H9 (cell line): ENCODE measurements at places on chromosomes 5 and 9.

GRCh38 chr5:155765715-155766114, 561.2 kb upstream of the SGCD start:
- H3K4me3 ChIP-seq = no peak overlapping the region
- DNase-seq = no peak
- H3K4me1 ChIP-seq = no peaks in the 10 kb centered on the region
- no peak overlapping the region for H3K27ac ChIP-seq

DNA sequence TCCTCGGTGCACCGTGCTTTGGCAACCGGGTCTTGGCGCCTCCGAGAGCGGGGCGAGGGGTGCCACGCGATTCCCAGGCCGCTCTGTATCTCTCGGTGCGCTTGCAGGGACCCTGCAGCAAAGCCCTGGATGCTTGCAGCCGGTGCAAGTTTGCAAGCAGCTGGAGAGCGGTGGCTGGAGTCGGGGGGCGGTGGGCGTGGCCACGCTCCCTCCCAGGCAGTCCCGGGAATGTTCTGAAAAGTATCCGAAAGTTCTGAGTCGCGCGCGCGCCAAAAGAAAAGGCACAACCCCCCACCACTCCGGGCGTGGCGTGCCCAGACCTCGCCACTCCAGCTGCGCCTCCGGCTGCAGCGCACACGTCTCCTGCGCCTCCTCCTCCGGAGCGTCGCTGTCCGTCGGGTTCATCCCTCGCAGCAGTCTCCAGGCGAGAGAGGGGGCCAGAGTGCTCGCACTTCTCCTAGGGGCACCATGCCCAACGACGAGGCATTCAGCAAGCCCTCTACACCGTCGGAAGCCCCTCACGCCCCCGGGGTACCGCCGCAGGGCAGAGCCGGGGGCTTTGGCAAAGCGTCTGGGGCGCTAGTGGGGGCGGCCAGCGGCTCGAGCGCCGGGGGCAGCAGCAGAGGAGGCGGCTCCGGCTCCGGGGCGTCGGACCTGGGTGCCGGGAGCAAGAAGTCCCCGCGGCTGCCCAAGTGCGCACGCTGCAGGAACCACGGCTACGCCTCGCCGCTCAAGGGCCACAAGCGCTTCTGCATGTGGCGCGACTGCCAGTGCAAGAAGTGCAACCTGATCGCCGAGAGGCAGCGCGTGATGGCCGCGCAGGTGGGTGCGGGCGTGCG, at the start of gene DMRT1:
Gene DMRT1, plus strand, starts transcription at position 327 of the 839 bp plus-strand sequence. Its CDS starts 142 bp downstream, at position 469.
- H3K27me3 ChIP-seq = peaks cover 74% of the 10 kb centered on the region
- peak within 1 kb of the TSS; percentile 73 for H3K4me3 ChIP-seq
- DNase-seq = peak; percentile 68
- no peaks in the 10 kb centered on the region for H3K4me1 ChIP-seq

- no peaks in the 10 kb centered on the region for H3K27me3 ChIP-seq
- no peak overlapping the region for H3K27ac ChIP-seq
- H3K36me3 ChIP-seq = no peaks in the 10 kb centered on the region
- H3K4me1 ChIP-seq = no peaks in the 10 kb centered on the region
- no peak overlapping the region for H3K4me3 ChIP-seq
Observed at GRCh38 chr5:79762929-79763328, 73.3 kb downstream of the CMYA5 start.

GRCh38 chr5:7615566-7616061, 219.7 kb downstream of the ADCY2 start:
- H3K27ac ChIP-seq = no peak overlapping the region
- no peaks in the 10 kb centered on the region for H3K27me3 ChIP-seq
- no peak overlapping the region for H3K4me3 ChIP-seq

GRCh38 chr9:101409079-101409477, 10.4 kb downstream of the ZNF189 start:
- H3K4me3 ChIP-seq = no peak overlapping the region
- DNase-seq = no peak
- peaks cover 82% of the 10 kb centered on the region for H3K36me3 ChIP-seq
- no peaks in the 10 kb centered on the region for H3K27me3 ChIP-seq
- no peaks in the 10 kb centered on the region for H3K4me1 ChIP-seq

DNA sequence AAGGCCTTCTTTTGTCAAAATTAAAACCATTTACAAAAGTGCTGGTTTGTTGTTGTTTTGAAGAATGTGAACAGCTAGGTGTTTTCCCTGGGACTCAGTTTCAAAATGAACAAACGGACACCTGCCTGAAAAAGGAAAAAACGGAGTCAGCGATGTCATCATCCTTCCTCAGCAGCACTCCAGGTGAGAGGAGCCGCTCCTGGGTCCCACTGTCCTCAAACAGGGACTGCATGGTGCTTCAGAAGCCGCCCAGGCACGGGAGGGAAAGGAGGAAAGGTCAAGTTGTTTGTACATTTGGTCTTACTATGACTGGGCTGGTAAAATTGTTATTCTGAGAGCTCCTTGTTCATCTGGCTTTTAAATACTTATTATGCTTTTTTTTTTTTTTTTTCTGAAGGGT, 69.0 kb upstream of the ZSWIM6 start:
- no peak for DNase-seq
- no peaks in the 10 kb centered on the region for H3K27me3 ChIP-seq
- H3K27ac ChIP-seq = no peak overlapping the region

DNA sequence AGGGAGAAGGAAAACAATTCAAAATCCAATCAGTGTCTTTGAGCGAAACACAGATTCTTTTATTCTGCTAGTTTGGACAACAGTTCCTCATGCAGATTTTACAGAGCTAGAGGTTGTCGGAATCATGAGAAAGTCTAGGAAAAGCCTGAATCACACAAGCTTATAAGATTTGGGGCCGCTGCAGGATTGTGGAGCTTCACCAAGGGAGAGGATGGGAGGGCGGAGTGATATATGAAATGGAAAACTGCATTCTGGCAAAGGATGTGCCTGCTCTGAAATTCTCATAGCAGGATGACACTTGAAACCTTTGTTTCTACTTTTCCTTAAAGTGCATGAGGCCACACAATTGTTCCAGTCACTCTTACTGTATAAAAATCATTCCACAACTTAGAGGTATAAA, 134.3 kb downstream of the OR2K2 start:
- no peaks in the 10 kb centered on the region for H3K36me3 ChIP-seq
- no peak overlapping the region for H3K27ac ChIP-seq
- no peaks in the 10 kb centered on the region for H3K4me1 ChIP-seq
- no peak for DNase-seq
- H3K4me3 ChIP-seq = no peak overlapping the region

DNA sequence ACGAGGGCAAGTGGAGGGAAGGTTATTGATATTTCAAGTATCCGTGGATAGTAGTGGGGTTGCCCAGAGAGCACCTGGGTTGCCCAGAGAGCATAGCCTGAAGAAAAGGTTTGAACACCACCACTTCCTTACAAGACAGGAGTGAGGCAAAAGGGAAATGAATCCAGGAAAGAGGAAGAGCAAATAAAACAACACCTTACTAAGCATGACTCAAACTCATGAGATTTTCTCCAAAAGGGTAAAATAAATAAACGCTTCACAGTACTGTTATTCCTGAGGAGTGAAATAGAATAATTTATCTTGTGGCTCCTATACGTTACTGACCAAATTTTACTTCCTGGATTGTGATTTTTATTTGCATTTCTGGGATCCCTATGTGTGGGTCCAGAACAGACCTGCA, 65.2 kb upstream of the PTPRD start:
- DNase-seq = no peak
- H3K4me1 ChIP-seq = no peaks in the 10 kb centered on the region
- H3K36me3 ChIP-seq = peaks cover 7% of the 10 kb centered on the region

DNA sequence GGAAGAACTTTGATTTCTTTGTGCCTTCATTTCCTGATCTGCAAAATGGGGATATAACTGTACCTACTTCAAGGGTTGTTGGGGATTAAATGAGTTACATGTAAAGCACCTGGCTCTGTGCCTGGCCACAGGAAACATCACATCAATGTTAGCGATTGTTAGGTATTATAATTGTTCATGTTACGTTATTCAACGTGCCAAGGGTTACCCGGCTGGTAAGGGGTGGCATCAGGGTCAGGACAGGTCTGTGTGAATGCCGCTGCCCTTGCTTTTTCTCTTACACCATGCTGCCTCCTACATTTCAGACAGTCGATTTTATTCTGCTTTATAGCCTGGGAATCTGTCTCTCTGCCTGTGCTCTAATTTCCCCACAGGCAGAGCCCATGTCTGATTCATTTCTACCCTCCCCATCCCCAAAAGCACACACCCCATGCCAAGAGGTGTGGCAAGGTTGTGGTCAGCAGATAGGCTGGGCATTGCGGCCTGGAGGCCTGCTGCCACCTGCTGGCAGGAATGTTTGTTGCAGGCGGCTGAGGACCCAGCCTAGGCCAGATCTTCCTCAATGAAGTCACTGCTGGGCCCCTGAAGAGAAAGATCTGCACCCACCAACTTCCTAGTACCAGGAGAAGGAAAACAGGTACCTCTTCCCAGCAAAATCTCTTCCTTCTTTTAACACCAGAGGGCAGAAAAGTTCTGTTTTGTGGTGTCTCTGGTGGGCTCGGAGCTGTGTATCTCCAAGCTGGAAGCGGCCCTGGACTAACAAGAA, 5.3 kb downstream of the ANKS6 start:
- H3K27ac ChIP-seq = peak overlapping the region; percentile 19
- no peak overlapping the region for H3K4me3 ChIP-seq
- H3K4me1 ChIP-seq = peaks cover 4% of the 10 kb centered on the region; the same call in 1 of the 2 replicates
- peaks cover 24% of the 10 kb centered on the region for H3K36me3 ChIP-seq
- no peaks in the 10 kb centered on the region for H3K27me3 ChIP-seq

- no peak overlapping the region for H3K4me3 ChIP-seq
- no peak for DNase-seq
- H3K27me3 ChIP-seq = no peaks in the 10 kb centered on the region
- H3K4me1 ChIP-seq = no peaks in the 10 kb centered on the region
- peaks cover 3% of the 10 kb centered on the region for H3K36me3 ChIP-seq
Observed at GRCh38 chr9:114203410-114204140, 48.2 kb downstream of the COL27A1 start.

DNA sequence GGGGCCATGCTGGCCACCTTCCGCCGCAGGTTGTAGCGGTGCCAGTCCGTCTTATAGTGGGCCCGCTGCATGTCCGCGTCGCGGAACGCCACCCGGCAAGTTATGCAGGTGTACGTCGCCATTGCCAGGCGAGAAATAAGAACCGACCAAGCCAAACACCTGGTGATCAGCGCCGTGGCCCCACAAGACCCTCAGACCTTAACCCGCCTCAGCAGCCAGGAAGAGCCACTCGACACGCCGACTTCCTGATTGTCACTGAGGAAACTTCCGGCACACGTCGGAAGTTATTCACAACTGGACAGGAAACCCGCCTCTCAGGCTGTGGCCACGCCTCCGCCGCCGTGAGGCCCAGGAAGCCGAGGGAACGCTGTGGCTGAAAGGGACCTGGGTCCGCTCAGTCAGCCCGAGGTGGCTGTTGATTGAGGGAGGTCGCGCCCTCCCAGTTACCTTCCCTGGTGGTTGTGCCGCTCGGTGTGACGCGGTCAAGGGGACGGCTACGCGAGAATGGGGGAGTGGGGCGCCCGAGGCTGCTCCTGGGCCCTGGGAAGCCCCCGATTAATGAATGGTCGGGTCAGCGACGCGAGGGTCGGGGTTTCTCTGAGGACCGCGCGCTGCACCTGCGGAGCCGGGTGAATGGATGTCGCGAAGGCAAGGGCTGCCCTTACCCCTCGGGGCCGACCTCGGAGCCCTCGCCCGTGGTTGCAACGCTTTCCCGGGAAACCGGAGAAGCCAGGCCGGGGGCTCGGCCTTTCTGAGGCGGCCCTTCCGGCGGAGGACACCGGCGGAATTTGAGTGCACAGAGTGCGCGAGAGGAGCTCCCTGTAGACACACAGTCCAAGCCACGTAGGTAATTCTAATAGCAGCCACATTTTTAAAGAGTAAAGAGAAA, at the start of gene ZNF622:
Gene ZNF622, minus strand, starts transcription at position 257 of the 889 bp plus-strand sequence. Its CDS starts 135 bp downstream, at position 122.
- DNase-seq = peak; percentile 93
- peaks cover 13% of the 10 kb centered on the region for H3K36me3 ChIP-seq
- H3K4me3 ChIP-seq = peak within 1 kb of the TSS; percentile 97

DNA sequence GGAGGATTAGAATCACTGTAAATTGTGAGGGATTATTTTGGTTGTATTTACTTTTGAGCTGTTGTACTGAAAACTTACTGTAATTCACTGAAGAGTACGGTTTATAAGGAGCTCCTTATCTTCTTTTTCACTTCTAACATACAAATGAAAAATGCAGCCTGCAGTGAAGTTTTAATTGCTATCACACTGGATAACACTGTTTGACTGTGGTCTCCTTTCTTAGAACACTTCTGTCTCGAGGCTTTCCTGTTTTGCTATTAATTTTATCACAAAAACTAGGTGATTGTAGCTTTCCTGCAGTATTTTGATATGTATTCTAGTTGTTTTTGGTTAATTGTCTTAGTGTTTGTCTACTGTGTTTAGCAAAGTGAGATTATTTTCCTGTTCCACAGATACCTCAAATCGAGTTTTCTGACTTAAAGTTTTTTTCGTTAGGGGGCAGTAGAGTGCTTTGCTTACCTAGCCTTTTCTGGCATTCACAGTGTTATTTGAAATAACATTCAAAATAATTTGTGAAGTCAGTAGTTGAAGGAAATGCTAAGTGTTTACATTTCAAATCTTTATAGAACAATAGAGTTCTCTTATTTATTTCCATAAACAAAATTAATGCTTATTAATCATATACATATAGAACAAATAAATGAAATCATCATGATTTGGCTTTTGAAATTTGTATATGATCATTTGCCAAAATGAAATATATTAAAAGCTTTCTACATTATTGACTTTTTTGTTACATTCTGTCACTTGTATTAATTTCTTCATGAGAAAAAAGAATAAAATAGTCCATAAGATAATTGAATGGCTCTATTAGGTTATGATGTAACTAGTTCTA, 52.9 kb downstream of the COMMD10 start:
- no peaks in the 10 kb centered on the region for H3K27me3 ChIP-seq
- H3K4me3 ChIP-seq = no peak overlapping the region
- H3K4me1 ChIP-seq = no peaks in the 10 kb centered on the region
- H3K36me3 ChIP-seq = no peaks in the 10 kb centered on the region

DNA sequence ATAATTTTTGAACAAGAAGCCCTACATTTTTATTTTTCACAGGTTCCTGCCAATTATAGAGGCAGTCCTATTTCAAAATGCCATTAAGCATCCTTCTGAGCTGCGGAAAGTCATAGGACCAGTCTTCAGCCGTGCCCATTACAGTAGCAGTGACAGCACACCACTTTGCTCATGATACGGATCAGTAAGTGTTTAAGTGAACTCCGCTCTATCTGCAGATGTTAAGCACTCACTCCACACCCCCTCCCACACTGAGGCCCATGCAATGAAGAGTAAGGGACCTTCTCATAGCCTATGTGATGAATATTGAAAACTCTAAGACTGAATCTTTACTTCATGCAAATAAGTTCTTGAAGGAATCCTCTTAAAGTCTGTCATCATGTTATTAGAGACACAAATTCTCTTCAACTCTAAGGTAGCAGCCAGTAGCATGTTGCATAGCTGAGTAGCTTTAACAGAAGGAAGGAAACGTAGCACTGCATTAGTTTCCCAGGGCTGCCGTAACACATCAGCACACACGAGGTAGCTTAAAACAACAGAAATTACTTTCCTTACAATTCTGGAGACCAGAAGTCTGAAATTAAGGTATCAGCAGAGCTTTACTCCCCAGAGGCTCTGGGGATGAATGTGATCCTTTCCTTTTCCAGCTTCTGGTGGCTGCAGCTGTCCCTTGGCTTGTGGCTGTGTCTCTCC, 20.3 kb upstream of the TAF11L2 start:
- no peak for DNase-seq
- H3K36me3 ChIP-seq = no peaks in the 10 kb centered on the region
- no peak overlapping the region for H3K27ac ChIP-seq
- H3K27me3 ChIP-seq = no peaks in the 10 kb centered on the region
- H3K4me1 ChIP-seq = no peaks in the 10 kb centered on the region

GRCh38 chr5:166353580-166353979, 1937.9 kb upstream of the WWC1 start:
- no peak overlapping the region for H3K4me3 ChIP-seq
- H3K27me3 ChIP-seq = no peaks in the 10 kb centered on the region
- H3K27ac ChIP-seq = no peak overlapping the region
- no peak for DNase-seq

GRCh38 chr5:170442391-170442790, 53.2 kb upstream of the KCNMB1 start:
- H3K27me3 ChIP-seq = no peaks in the 10 kb centered on the region
- H3K4me3 ChIP-seq = no peak overlapping the region
- H3K27ac ChIP-seq = no peak overlapping the region
- H3K36me3 ChIP-seq = peaks cover 2% of the 10 kb centered on the region; the same call in 1 of the 2 replicates
